ENCODE measurements at places on chromosomes 1 and 21.

DNA sequence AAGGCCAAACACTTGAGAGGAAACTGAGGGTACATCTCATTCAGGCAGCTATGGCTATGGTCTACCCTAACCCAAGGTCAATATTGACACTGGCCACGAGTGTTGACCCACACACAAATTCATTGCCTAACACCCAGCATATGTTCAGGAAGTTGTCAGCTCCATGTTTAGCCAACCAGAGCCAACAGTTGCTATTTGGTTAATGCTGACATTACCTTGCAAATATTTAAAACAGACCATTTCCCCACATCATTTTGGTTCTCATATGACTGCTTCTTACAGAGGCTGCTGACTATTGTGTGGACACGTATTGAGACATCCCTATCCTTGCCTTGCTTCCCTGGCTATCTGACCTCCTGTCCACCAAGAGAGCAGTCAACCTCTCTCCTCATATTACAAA, 97.3 kb downstream of the LMX1A start:
- DNase-seq: no peak

DNA sequence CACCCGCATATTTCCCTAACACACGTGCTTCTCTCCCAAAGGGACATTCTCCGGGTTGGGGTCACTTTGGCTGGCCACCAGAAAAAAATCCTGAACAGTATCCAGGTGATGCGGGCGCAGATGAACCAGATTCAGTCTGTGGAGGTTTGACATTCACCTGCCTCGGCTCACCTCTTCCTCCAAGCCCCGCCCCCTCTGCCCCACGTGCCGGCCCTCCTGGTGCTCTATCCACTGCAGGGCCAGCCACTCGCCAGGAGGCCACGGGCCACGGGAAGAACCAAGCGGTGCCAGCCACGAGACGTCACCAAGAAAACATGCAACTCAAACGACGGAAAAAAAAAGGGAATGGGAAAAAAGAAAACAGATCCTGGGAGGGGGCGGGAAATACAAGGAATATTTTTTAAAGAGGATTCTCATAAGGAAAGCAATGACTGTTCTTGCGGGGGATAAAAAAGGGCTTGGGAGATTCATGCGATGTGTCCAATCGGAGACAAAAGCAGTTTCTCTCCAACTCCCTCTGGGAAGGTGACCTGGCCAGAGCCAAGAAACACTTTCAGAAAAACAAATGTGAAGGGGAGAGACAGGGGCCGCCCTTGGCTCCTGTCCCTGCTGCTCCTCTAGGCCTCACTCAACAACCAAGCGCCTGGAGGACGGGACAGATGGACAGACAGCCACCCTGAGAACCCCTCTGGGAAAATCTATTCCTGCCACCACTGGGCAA, 59.1 kb downstream of the LACTBL1 start:
- no peak for DNase-seq

- DNase-seq: no peak
These were observed 8.0 kb downstream of the PEAR1 start for GRCh38 chr1:156901590-156901900.

DNA sequence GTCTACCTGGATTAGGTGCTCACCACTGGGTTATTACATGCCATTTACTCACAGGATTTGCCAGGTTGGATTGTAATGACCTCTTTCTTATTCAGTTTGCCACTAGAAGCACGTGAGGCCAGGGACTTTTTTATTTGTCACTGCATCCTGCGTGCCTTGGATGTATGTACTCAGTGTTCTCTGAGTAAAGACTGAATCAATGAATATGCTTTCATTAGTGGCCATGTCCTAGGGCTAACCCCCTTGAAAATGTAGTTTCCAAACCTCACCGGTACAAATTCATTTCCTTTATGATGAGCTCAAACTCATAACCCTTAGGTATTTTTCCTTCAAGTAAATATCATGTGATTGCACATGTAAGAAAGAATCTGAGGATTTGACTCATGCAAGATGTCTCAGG, 1.3 kb upstream of the ZP4 start:
- no peak for DNase-seq

- DNase-seq: no peak
These were observed 72.3 kb upstream of the NTPCR start for GRCh38 chr1:232878086-232878485.

DNA sequence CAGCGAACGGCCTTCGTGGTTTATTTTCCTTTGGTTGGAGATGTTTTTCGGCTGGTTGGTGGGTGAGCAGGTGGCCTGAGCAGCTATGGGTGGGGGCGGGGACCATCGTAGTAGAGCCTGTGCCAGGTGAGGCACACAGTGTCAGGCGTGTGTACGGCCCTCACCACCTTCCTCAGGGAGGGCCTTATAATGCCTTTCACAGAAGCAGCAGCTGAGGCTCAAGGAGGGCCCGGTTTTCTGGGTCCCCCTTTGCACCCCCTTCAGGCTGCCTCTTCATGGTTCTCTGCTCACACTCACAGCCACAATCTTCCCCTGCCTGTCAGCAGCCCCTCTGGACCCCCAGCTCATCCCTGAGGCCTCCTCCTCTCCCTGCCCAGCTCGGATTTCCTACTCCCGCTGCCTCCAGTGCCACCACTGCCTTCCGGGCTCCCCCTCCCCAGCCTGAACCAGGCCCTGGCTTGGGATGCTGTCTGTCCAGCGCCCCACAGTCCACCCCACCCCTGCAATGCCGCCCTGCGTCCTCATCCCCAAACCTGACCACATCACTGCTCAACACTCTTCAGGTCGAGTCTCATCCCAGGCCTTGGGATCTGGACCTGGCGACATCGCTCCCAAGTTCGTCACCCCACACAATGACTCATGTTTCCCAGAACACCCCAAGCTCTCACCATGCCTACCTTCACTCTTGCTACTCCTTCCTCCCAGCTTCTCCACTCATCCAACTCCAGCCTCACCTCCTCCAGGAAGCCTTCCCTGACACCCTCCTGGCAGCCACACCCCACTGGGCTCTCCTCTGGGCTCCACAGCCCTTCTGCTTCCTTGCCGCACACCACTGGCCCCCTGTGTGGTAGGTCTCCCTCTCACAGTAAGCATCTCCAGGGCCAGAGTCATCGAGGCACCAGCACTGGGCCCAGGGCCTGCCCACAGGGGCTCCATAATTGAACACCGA, 53.9 kb downstream of the DMRTB1 start:
- no peak for DNase-seq

DNA sequence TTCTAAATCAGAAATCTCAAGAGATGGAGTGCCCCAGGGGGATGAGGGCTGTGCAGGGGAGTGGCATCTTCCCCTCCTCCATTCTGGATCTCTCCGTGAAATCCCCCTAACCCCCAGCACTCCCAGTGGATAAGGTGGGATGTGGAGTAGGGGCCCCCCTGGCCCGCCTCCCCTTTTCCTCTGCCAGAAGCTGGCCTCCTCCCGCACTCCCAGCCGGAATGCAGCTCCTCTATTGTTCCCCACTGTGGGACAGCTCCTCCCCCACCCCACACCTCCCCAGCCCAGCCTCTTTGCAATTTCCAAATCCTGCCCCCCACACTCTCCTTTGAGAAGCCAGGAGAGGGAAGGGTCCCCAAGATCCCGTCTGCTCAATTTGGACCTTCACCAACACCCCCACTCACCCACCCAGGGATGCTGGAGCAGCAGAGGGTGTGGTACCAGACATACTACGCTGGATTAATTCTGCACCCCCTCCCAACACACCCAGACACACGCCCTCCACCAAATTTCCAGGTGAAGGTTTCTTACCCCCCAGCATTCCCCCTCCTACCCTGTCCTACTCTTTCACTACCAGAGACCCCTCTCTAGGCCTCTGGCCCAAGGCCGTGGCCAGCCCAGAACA, 1.9 kb downstream of the MEX3A start:
- no peak for DNase-seq

DNA sequence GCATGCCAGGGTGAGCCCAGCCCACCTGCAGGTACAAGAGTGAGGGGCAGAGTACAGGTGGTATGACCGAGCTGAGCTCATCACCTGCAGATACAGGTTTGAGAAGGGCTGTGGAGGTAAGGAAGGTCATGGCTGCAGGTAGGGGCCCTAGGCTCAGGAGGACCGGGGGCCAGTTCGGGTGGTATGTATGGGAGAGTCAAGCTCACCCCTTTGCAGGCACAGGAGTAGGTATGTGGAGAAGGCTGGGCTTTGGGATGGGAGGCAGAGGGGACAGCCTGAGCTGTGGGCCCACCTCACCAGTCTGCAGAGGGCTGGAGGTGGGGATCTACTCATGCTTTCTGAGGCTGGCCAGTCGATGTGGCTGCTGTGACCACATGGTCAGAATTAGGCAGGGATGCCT, 17.2 kb downstream of the PODN start:
- DNase-seq: no peak

DNA sequence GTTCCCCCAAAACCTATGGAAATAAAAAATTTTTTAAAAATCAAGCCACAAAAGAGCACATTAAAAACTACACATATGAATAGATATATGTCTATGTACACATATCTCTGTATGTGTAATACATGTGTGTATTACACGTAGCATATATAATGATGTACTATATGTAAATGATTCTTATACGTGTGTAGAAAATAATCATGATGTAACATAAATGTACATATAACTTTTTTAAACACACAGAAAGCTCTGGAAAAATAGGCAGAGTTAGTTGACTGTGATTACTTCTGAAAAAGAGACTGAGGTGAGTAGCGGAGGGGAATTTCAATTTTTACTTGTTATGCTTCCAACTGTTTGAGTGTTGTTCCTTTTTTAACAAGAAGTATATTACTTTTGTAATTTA, 405.0 kb downstream of the CAMTA1 start:
- no peak for DNase-seq

- DNase-seq: no peak
These were observed 17.6 kb downstream of the OPTC start for GRCh38 chr1:203511513-203511912.

GRCh38 chr1:221993444-221993948, 251.6 kb upstream of the DUSP10 start:
- DNase-seq: no peak
